ENCODE measurements at places on chromosomes 5 and 9. TPM values are rescaled to one million over a fixed set of nuclear protein-coding genes. Genes with fewer than 3 reads are reported as not detected.

The MLANA gene
- total RNA-seq = not detected

The C1QTNF3 gene
- 0.64 TPM for total RNA-seq

The WDR38 gene
- not detected for total RNA-seq

The CTXN3 gene
- total RNA-seq = not detected

The GABRA6 gene
- total RNA-seq = not detected

The FOXD4L6 gene
- total RNA-seq = 1.4 TPM

The SCAMP1 gene
- 34.4 TPM for total RNA-seq

The LRRC70 gene
- total RNA-seq = 0.24 TPM

The PCDHA2 gene
- total RNA-seq = not detected

The SLC6A3 gene
- total RNA-seq = not detected

The TPPP gene
- total RNA-seq = not detected

The LCP2 gene
- under 0.01 TPM for total RNA-seq

The CD72 gene
- 1.1 TPM for total RNA-seq

The NCS1 gene
- total RNA-seq = 57.9 TPM

The SPINK13 gene
- total RNA-seq = not detected

The DMXL1 gene
- 17.1 TPM for total RNA-seq

The FER gene
- total RNA-seq = 13.2 TPM

The RGMB gene
- total RNA-seq = 32.6 TPM

The IPO11 gene
- total RNA-seq = 17.8 TPM

The GARIN3 gene
- not detected for total RNA-seq

The SPINK1 gene
- total RNA-seq = 0.26 TPM

The TMC1 gene
- total RNA-seq = not detected

The KLF4 gene
- total RNA-seq = 10.0 TPM

The TEX48 gene
- not detected for total RNA-seq

The LHX3 gene
- total RNA-seq = not detected

The SPATA31E1 gene
- total RNA-seq = not detected

The GZMA gene
- total RNA-seq = not detected

The LTC4S gene
- total RNA-seq = 7.0 TPM

The GCNT4 gene
- 0.32 TPM for total RNA-seq

The PCDHGC5 gene
- 1.1 TPM for total RNA-seq

The SELENOP gene
- total RNA-seq = 335 TPM

The CCDC152 gene
- 2.1 TPM for total RNA-seq

The NTNG2 gene
- total RNA-seq = 1.3 TPM

The SPATA9 gene
- total RNA-seq = not detected

The PCA3 gene
- not detected for total RNA-seq

The CMYA5 gene
- total RNA-seq = 0.26 TPM

The GFI1B gene
- total RNA-seq = not detected

The HMMR gene
- total RNA-seq = 15.6 TPM

The ANKRD34B gene
- not detected for total RNA-seq

The MYOT gene
- total RNA-seq = not detected

The CDH6 gene
- 3.4 TPM for total RNA-seq

The ARID3C gene
- total RNA-seq = not detected
